Stimulated activated CD8-positive, alpha-beta memory T cell treated with anti-CD3 and anti-CD28 coated beads, Interleukin-4, amount 100 ng/mL, for 48 hours (primary cell): ENCODE measurements at places on chromosomes 3 and 15.

DNA sequence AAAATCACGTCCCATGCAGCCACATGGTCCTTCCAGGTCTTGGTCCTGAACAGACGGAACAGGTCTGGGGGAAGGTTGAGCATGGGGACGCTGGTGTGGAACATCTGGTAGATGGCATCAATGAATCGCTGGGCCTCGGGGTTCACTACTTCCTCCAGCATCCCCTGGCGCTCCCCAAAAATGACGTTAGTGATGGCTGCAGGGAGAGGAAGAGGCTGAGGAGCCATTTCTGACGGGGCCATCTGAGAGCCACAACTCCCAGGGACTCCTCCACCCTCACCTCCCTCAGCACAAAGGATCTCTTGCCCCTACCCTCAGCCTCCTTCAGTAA lies 23.7 kb downstream of the CYP11A1 start:
- no peak for DNase-seq

DNA sequence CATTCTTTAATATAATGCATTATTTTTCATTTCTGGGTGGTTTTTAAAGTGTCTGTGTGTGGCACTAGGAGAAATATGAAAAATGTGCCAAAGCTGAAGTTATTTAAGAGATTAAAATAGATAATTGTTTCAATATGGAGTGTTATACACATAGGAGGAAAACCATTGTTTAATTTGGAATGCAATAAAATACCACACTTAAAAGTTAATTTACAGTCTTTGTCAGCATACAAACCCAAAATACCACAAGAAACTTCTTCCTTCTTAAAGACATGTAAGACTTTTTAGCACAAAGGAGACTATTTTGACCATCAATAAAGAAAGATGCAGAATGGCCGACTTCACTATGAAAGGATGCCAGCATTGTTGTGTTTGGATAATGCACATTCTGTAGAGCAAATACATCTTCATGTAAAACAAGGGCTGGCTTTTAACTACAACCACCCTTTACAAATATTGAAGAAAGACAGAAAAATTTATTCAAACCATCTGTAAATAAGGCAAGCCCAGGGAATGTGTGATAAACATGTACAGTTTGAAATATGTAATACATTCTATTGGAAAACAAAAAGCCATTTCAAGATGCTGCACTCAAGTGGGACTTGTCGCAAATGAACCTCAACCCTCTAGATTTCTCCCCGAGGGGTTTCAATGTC lies 1146.6 kb downstream of the ROBO1 start:
- DNase-seq, result no peak

- no peak for DNase-seq
Observed at GRCh38 chr3:141860766-141861513, 15.5 kb upstream of the ATP1B3 start.

GRCh38 chr3:99678023-99678422 lies 39.6 kb downstream of the COL8A1 start:
- no peak for DNase-seq

- DNase-seq, result no peak
Observed at GRCh38 chr3:54916732-54917131, 11.1 kb downstream of the LRTM1 start.

DNA sequence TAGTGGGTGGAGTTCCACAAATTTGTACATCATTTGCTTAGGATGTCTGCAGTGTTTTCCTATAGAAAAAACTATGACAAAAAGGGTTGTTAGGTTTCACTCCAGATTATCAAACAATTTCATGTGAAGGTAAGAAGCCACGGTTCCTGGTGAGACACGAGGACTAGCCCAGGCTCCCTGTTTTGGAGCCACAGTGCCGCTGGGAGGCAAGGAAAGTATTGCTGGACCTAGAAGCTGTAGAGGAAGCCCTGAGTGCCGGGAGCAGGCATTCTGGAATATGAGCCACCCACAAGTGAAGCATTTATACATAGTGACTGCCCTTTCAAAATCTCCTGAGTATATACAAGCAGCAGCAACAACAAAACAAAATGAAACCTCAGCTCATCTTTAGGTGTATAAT lies 142.0 kb downstream of the GABRB3 start:
- no peak for DNase-seq

GRCh38 chr3:75863878-75864277 lies 78.5 kb upstream of the ZNF717 start:
- no peak for DNase-seq

DNA sequence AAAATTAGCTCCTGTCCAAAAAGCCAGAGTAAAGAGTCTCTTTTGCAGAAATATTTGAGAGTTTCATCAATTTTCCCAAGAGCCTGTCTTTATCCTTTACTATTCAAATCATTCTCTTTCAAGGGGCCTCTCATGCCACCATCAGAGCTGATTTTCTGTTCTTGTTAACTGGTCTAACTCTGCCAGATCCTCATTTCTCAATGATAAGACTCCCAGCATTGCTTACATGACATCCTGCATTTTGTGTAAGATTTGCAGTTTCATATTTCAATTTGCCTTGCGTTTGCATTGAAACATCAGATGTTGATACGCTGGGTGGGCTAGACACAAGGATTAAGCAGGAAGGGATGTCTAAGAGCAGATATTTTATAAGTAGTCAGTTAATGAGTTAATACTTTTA lies 228.7 kb downstream of the TBL1XR1 start:
- DNase-seq, result no peak

DNA sequence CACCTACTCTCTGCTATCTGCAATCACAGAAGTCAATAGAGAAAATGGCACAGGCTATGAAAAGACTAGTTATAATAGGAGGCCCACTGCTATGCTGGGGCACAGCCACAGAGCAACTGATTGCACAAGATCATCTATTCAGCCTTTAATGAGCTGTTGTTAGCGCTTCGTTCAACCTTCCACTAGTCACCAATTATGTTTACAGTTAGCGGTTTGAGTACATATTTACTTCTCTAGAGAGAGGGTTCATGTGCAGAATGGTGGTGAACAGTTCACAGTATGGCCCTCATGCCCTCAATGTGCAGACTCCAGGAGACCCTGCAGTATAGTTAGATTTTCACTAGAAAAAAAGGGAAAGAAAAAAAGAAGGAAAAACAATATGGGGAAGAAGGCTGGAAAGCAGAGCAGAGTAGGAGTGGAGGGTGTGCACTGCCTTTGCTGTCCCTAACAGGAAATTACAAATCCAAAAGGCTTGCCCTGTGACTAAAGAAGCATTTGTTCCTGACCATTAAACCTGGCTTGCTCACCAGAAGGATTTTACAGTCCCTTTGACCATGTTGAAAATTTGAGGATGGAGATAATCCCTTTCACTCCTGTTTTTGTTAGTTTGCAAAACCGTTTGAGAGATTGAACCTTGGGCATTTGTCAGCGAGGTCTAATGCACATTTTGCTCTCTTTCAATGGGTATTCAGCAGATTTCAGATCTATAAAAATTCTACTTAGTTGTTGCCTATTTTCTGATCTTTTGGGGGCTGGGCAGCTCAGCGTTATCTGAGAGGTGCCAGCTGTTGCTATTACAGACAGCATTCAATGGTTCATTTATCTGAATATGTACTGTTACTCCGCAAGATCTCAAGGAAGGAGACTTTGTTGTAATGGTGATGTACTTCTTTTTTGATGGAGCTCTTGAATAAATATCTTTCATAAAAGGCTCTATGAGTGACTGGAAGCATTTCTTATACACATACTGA lies 296.1 kb downstream of the LSAMP start:
- no peak for DNase-seq

GRCh38 chr3:124686028-124686670 lies 44.1 kb upstream of the UMPS start:
- no peak for DNase-seq

DNA sequence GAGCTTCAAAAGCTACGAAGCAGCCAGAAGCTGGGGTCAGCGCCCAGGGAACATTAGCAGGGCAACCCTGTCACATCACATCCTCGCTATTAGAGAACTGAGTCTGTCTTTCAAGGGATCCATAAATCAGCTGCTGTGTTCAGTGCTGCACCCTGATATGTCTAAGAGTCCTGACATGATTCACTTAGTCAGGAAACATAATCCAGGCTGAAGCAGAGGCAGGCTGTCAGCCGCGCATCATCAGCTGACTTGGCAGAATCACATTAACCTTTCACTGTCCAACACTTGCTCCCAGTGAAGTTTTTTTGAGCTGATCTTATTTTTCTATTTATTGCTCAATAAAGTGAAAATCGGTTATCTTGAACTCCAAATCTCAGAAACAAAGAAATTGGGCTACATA lies 23.5 kb downstream of the MYH15 start:
- DNase-seq, result no peak

GRCh38 chr3:161859057-161859456 lies 362.4 kb downstream of the OTOL1 start:
- no peak for DNase-seq

GRCh38 chr15:35756623-35757022 lies 210.7 kb upstream of the DPH6 start:
- no peak for DNase-seq

DNA sequence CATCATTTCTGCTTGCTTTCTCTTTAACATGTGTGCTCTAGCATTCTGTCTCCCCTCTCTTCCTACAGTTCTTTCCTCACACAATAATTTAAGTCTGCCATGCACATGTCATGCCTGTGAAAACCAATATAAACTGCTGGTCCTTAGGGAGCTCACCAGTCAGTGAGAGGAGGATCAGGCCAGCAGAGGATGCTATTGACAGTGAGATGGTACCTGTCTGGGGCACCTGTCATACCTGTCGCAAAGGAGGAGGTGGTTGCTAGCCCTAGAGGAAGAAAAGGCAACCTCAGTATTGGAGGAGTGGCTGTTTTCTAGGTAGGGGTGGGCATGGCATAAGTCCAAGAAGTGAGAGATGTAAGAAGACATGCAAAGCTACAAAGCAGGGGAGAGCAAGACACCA lies 194.6 kb downstream of the GABRG3 start:
- no peak for DNase-seq

DNA sequence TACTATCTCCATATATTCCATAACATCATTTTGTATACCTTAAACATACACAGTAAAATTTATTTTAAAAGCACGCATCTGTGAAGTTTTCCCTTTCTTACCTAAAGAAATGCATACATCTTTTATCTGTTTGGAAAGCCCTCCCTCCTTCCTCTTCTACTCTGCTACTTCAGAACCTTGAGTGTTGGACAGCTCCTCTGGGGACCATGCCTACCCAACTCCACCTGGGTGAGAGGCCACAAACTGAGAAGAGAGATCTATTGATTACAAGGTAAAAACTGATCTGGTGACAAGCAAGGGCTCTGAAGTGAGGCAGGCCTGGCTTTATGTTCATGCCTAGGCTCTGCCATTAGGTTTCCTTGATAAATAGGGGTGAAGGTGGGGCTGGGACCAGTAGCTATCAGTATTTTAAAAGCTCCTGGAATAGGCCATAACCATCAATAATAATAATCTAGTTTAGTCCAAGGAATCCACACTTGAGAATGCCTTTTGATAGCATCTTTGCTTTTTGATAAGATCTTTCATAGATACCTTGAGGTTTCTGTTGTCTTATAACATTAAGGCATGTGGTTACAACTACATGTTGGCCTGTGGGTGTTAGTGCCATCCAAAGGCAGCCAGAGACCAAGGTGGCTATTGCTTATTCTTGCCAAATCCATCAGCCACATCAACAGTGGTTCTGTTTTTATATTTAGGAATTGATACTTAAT lies 148.8 kb downstream of the KCNMB2 start:
- DNase-seq, result no peak

GRCh38 chr3:138440596-138440995 lies 6.2 kb downstream of the ESYT3 start:
- no peak for DNase-seq

DNA sequence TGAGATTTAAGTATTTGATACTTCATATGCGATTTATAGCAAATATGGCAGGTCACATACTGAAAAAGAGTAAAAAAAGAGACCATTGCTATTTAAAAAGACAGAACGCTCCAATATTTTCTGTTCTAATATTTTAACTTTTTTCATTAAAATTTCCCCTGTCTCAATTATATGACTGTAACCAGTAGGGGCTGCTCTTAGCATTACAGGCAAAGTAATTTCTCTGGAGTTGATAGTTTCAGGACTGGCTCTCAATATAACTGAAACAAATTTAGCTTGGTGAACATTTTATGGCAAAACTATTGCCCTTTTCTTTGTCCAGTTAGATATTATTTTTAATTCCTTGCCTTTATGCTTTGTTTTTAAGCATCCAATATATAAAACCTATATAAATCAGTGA lies 286.3 kb upstream of the ROBO2 start:
- DNase-seq, result no peak

- no peak for DNase-seq
Observed at GRCh38 chr3:114406922-114407321, 113.1 kb downstream of the TIGIT start.

DNA sequence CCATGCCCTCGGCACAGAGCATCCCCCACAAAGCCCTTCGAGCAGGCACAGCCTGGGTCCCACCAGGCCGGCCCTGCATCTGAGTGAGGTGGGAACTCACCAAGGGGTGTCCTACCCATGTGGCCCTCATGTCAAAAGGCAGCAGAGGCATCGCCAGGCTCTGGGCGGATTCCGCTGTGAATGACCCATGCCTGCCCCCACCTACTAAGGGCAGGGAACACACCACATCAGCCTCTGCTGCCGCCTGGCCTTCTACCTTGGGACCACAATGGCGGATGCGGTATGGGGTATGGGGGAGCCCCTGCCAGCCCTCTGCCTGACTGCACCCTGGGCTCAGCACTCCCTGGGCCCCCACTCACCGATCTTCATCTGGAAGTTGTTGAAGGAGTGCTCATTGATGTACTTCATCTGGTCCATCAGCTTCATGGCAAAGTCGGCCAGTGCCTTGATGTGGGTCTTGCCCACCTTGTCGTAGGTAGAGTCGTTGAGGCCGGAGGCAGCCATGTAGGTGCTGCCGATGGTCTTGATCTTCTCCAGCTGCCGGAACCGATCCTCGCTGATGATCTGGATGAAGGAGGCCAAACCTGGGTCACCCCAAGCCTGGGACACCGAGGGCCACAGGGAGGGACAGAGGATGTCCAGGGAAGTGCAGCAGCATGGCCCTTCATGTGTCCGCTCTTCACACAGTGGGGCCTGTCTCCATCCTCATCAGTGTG lies 87.8 kb downstream of the SEC22A start:
- DNase-seq, result no peak

DNA sequence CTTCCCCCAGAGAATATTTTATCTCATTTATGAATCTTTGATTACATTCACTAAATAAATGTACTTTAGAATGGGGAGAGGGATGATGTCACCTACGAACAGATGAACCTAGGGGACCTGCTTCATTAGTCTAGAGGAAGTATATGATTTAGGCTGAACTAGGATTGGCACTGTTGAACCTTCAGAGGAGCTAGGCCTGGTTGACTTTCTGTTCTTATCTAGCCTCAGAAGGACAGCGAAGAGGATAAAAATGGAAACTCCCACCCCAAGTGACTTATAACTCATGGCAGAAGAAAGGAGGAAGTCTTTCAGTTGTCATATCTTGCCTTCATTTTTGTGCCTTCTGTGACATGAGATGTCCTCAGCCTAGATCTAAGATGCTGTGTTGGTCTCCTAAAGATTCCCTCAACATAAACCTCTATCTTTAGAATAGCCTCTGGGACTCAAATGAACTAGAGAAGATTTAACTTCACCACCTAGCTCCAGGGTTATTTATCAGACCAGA lies 42.6 kb downstream of the POLG start:
- no peak for DNase-seq
